Neural cell (in vitro differentiated cells): ENCODE measurements at places on chromosomes 2 and 18. TPM values are rescaled to one million over a fixed set of nuclear protein-coding genes. Genes with fewer than 3 reads are reported as not detected.

The C2orf78 gene
- not detected in 2 replicates for polyA plus RNA-seq

The USP40 gene
- 29.9 and 33.3 TPM in 2 replicates for polyA plus RNA-seq

The CPO gene
- polyA plus RNA-seq, result 0.60 and 1.2 TPM in 2 replicates

The OBSL1 gene
- 59.7 and 75.2 TPM in 2 replicates for polyA plus RNA-seq

The RNF103 gene
- 22.0 and 24.1 TPM in 2 replicates for polyA plus RNA-seq

The CDKL4 gene
- not detected in 2 replicates for polyA plus RNA-seq

The RBM45 gene
- 30.3 and 30.8 TPM in 2 replicates for polyA plus RNA-seq

The SETBP1 gene
- 13.7 and 19.5 TPM in 2 replicates for polyA plus RNA-seq

The SIX2 gene
- polyA plus RNA-seq, result 0.16 TPM in 1 of 2 replicates, not detected in the other
